Stimulated activated naive CD8-positive, alpha-beta T cell treated with anti-CD3 and anti-CD28 coated beads, Interleukin-15, amount 100 ng/mL, for 72 hours (primary cell): ENCODE measurements at places on chromosomes 4 and X.

DNA sequence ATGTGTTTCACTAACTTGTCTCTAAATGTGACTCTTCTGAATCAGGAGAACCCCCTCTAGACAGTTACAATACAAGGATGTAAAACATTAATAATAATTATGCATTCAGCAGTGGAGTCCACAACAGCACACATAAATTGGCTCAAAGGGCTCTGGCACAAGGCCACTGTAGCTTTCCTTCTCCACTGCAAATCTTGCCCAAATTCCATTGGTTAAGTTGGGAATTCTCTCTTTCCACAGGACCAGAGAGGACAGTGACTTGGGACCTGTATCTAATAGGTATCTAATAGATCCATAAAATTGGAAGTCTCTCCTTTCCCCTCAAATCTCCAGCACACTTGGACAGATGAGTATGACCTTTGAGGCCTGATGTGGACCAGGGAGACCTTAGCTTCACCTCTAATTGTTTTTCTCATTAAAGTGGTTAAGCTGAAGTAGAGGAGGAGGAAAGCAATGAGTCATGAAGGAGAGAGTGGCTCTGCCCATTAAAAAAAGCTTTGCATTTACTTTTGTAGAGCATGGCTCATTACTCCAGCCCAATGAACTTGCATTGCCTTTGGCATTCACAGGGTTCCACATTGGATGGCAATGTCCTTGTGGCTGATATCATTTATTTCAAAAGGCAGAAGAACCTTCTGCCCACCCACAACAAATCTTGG, 72.3 kb upstream of the SH3RF1 start:
- no peak for DNase-seq

- DNase-seq = no peak
Measured at GRCh38 chr4:134154097-134154496, 47.5 kb downstream of the PABPC4L start.

DNA sequence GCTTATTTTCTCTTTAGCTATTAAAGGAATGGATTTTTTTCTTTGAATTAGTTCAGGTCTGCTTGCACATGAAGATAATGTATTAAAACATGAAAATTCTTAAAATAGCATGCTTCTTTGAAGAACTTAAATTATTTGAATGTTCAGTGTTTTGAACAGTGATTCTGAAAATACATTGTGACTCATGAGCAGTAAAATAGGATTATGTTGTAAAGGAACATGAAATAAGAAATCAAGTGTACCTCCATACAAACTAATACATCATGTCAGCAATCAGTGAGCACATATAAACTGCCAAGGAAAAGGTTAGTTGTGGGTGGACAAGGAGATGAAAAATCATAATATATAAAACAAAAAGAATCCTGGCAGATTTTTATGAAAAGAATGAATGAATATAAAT, 66.1 kb downstream of the SNX25 start:
- DNase-seq = no peak

DNA sequence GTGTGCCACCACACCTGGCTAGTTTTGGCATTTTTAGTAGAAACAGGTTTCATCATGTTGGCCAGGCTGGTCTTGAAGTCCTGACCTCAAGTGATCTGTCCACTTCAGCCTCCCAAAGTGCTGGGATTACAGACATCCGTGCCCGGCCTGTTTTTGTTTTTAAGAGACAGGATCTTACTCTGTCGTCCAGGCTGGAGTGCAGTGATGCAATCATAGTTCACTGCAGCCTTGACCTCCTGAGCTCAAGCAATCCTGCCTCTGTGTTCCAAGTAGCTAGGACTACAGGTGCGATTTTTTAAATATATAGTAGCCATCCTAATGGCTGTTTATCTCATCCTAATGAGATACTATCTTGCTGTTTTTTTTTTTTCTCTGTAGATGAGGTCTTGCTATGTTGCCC, 47.6 kb downstream of the RNF212 start:
- DNase-seq = no peak

DNA sequence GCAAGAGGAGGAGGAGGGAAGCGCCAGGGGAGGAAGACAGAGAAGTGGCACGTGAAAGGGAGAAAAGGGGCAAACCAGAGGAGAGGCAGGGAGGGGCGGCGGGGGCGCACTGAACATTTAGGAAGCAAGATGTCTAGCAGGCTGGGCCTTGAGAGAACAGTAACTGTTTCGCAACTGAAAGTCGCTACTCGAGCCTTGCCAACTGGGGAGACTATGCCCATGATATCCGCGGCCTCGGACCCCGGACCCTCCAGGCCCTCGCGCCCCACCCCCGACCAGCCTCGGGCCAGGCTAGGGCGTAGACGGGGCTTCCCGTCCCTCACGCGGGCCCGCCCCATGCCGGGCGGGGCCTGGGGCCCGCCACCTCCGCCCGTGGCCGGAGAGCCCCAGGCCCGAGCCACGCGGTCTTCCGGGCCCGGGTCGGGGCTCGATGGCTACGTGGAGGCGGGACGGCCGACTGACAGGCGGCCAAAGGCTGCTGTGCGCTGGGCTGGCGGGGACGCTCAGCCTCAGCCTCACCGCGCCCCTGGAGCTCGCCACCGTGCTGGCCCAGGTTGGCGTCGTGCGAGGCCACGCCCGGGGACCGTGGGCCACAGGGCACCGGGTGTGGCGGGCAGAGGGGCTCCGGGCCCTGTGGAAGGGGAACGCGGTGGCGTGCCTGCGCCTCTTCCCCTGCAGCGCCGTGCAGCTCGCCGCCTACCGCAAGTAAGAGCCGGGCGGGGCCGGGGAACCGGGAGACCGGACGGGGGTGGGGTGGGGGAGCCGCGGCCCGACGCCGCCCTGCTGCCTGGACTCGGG, at the start of gene SLC25A43:
Gene SLC25A43, plus strand, starts transcription at position 363 of the 798 bp plus-strand sequence. Its CDS starts 68 bp downstream, at position 431.
- peak; percentile 23 for DNase-seq

DNA sequence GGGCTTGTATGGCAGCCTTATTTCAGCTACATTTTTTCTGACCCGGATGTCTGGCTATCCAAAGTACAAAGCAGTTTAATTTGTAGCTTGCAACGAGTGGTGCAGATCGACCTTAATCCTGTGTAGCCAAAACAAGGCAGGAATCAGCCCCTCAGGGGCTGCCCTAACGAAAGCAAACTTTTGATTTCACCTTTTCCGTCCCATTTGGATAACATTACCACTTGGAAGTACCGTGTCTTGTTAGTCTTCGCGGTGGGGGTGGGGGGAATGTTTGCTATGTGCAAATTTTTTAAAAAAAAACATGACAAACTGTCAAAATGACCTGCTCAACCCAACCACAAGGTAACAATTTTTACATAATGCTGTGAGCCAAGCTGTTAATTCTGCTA, 766 bp upstream of the DNAJB14 start:
- DNase-seq = no peak

DNA sequence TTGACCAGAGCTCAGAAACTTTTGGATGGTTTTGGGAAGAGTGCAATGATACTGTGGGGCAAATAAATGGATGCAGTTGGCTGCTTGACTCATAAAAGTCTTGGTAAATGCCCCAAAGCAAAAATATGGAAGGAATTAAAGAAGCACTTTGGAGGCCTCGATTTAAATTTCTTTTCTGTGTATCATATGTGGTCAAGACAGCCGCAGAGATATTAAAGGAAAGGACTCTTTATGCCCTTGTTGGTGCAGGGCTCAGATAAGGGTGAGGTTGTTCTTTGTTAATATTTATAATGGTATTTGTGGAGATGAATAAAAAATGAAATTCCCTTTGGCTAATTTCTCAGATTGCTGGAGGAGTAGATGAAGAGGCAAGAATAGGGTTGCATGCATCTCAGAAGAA, 90.2 kb downstream of the NHS start:
- no peak for DNase-seq

DNA sequence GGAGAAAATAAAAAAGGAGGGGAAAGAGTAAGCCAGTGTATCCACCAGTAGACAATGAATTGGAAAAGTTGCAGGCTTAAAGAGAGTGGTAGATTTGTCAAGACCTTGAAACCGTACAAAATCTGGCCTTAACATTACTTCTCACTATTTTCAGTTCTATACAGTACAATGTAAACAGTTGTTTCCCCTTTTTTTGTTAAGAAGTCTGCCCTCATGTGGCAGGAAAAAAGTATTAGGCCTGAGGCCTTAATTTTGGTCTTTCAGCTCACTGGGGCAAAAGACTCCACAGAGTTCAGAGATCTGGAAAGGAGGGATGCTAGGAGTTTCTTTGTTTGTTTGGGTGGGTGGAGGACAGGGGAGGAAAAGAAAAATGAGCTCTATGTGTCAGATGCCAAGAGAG, 92.8 kb upstream of the CCDC160 start:
- no peak for DNase-seq

DNA sequence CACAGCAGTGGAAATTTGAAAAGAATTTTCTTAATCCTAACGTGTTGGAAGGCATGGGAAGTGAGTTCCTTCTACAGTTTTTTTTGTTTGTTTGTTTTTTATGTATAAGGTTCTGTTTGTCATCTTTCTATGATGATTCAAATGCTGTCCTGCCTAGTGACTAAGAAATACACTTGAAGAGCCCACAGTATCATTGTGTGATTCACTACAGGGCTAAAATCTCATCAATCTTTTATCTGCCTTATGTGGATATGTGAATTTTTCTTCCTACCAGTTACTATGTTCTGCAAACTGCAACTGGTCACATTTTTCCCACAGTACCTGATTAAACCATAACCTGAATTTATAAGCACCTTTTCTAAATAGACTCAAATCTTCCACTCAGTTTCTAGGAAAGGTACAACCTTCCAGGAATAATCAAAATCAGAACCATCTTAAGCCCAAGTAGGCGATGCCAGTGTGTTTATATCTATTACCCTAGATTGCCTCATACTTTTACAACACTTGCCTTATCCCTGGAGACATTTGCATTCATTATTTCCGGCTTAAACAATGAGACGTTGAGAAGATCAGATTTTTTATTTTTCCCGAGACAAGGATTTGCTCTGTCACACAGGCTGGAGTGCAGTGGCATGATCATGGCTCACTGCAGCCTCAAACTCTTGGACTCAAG, 214.6 kb upstream of the GALNT7 start:
- no peak for DNase-seq

DNA sequence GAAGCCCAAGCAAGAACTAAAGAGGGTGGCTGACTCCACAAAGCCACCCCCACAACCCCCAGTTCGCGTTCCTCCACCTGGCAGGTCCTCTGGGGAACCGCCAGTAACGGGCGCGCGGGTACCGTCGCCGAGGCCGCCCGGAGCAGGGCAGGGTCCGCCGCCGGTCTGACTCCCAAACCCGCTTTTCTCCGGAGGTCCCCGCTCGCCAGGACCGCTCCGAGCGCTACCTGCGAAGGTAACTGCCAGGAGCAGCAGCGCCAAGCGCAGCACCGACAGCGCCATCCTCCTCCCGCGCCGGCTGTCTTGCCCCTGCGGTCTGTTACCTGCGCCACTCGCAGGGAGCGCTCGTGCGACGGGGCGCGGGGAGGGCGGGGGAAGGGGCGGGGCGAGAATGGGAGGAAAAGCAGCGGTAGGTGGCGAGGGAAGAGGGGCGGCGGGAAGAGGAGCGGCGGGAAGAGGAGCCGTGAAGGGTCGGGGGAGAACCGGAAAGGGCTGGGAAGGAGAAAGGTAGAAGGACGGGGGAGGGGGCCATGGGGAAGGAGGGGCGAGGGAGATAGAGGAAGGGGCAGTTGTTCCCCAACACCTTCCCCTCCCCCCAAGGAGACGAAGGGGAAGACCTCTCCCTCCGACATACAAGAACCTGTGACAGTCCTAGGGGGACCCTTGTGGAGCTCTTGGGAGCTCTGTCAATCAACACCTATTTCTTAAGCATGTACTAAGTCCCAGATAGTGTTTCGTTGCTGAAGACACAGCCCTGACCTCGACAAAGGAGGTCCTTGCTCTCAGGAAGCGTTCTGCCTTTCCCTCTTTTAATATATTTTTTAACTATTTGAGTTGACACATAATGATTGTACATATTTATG, at the start of gene SPINK2:
Gene SPINK2, minus strand, starts transcription at position 321 of the 863 bp plus-strand sequence. Its CDS starts 39 bp downstream, at position 282.
- DNase-seq = peak; percentile 33

GRCh38 chr4:25290490-25291067, 22.0 kb upstream of the ZCCHC4 start:
- DNase-seq = no peak

DNA sequence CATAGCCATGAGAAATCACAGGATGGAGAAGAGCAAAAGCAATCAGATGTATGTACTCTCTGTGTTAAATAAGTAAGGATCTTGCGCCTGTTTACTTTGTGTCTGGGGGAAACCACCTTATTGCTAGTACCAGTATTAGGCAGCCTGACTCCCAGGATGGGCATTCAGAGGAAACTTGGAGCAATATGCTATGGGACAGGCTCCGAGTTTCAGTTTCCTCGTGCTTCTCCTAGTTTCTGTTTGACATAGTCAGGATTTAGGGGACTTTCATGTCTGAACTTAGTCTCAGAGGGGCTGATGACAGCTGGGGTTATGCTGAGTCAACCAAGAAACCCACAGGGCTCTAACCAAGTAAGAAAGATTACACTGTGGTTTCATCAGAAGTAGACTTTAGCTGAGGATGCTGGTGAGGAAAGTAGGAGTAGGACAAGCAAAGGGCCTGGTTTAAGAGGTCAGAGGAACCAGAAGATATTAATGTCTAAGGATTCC, 13.5 kb downstream of the NSUN7 start:
- peak; percentile 77 for DNase-seq

DNA sequence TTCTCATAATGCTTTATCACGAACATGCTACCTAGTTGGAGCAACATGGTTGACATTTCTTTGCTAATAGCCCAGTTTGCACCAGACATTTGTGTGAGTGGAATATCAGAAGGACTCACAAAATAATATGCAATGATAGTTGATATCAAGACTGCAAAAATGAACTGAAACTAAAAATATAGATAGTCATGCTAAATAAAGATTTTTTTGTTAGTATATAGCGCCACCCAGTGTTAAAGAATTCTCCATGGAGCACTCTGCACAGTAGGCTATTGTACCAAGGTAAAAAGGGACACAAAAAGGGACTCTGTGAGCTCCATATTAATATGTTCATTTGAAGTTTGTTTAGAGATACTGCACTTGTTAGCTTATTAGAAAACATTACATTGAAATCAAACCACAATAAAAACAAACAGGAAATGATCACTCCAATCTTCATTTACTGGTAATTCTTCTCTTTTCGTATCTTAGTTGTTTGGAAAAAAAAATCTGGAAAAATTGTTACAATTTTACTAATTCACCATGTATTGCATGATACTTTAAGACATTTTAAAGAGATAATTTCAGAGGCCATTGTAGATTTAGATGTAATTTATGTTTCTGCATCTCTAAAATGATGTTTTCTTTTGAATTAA, 1509.6 kb downstream of the ADGRL3 start:
- DNase-seq = no peak

GRCh38 chr4:105652286-105652888, 56.1 kb downstream of the INTS12 start:
- no peak for DNase-seq

DNA sequence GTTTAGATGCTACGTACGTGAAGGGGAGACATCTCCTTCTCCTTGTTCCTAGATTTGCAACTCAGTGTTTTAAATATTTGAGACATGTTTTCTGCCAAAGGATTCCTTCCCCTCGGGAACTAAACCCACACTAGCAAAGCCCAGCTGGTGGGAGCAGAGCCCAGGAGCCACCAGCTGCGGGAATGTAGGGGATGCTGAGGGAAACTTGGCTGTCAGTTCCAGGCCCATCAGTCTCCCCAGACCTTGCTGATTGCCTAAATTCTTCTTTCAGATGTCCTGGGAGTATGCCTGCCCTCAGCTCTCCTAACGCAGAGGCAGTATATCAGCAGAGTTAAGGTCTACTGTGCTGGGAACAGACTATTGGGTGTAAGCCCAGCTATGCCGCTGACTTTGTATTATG, 630.0 kb upstream of the TENM3 start:
- no peak for DNase-seq
